ENCODE measurements at places on chromosomes 11 and 22.

DNA sequence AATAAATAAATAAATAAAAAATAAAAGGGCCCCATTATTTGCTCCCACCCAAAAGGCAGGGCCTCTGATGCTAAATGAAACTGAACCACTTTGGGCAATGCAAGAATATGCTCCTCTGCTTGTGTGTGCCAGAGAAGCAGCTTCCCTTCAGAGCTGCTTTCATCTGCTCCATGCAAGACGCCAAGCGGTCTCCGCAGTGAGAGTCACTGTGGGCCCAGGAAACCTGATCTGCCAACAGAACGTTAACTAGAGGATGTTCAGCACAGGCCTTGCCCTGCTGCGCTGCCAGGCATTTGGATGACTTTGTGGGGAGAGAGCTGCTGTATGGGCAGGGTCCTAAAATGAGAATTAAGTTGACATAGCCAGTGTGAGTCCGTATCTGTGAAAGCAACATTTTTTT, 43.7 kb upstream of the APOA1 start:
- no peak for DNase-seq

DNA sequence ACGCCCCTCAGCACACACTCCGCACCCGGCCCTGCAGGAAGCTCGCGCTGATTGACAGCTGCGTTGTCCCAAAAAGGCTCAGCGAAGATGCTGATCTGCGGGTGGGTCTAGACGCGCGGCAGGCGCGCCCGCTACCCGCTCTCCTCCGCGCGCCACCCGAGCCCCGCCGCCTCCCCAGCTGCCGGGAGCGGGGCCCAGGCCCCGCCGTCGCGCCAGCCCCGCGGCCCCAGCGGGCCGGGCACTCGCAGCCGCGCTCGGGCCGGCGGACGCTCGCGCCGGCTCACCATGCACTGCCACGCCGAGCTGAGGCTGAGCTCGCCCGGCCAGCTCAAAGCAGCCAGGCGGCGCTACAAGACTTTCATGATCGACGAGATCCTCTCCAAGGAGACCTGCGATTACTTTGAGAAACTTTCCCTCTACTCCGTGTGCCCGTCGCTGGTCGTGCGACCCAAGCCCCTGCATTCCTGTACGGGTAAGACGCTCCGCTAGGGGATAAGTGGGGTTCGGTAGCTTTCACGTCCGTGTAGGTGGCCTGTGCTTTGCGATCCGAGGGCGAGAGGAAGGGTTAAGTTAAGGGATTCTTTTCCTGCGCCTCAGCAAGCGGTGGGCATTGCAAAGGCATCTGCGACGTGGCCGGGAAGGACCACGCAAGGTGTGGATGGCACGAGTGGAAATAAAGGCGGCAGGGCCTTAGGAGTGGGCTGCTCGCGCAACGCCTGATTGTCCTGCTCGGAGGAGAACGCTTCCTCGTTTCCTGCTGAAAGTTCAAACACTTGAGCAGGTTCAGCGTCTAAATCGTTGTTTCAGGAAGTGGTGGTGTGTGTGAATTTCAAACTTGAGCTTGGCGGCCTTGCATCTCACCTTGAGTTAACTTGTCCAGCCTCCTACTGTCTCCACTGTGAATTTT, at the start of gene BARX2:
TSS of gene BARX2 (plus strand) at position 98 of the 907 bp plus-strand sequence. CDS start at position 286, 188 bp downstream.
- peak; percentile 37 for DNase-seq

GRCh38 chr11:34658071-34659015, 37.5 kb downstream of the EHF start:
- DNase-seq: no peak

DNA sequence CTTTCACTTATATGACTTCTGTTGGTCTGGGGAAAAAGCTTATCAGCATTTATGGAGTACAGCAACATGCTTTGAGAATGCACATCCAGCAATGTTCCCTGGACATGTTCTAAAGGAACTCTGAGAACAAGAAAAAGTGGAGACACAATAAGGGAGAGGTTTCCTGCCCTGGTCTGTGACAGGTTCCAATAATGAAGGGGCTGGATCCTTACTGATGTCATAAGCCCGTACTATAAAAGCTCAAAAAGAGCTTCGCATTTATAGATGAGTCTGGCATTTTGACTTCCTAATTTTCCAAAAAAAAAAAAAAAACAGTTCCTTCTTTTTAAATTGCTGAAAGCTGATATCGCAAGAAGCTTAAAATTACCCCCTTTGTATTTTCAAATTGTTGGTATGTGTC, 129.1 kb downstream of the MPPED2 start:
- DNase-seq: no peak

- no peak for DNase-seq
Measured at GRCh38 chr11:68954836-68955606, 25.8 kb downstream of the MRGPRD start.

- DNase-seq: no peak
Measured at GRCh38 chr11:96969251-96969650, 579.4 kb downstream of the JRKL start.

DNA sequence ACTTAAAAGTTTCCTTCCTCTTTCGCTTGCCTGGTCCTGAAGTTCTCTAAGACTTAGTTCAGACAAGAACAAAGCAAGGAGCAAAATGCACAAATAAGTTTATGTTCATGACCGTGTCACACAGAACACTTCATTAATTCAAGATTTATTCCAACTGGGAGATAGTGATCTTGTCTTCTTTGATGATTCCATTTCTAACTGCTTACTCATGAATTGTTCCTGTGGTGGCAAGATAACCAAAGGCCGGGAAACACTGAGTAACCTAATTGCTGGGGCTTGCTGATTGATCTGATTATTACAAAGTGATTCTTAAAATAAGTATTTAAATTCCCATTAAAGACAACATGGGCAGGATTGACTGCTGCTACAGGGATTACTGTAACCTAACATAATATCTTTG, 1462.9 kb upstream of the RAG2 start:
- no peak for DNase-seq
